ENCODE measurements at places on chromosomes 2 and 18. TPM values are rescaled to one million over a fixed set of nuclear protein-coding genes. Genes with fewer than 3 reads are reported as not detected.

DNA sequence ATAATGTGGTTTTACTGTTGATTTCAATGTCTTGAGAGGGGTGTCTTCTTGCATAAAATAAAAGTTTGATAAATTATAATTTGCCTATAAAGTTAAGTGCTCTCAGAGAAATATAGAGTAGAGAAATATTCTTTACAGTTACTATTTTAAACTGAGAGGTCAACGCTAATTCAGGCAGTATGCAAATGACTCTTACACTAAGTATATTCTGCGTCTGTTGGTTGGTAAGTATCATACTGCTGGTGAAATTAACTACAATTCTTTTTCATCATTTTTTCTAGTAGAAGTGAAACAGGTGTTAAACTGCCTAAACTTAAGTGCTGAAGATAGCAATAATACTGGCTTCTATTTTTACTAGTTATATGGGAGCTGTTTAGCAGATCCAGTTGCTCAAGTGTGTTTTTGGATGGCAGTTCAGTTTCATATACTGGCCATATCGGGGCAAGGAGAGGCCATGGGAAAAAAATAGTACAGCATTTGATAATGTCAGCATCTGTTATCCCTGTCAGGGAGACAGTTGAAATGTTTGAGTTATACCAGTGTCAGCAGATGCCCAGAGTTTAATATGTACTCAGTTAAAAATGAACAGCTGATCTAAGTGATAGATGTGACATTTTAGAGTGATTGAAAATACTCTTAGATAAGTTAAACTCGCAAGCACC, 86.2 kb downstream of the MIB1 start:
- no peak for DNase-seq

DNA sequence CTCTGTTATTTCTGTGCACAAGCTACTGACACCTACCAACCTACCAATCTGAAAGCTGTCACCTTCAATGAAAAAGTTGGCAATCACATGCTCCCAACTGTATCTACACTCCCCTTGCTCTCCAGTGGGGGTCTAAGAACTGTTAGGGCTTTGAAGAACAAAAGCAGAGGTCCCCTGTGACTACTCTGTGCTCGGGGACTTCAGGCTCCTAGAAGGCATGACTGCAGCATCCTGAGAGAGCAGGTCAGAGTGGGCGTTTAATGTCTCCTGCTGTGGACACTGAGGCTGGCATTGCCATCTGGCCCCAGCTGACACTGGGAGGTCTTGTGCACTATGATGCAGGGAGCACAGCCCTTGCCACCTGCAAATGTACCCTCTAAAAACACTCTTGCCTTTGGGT, 93.3 kb downstream of the ACTR2 start:
- no peak for DNase-seq

The CLEC4F gene
- 0.06 TPM for polyA plus RNA-seq

DNA sequence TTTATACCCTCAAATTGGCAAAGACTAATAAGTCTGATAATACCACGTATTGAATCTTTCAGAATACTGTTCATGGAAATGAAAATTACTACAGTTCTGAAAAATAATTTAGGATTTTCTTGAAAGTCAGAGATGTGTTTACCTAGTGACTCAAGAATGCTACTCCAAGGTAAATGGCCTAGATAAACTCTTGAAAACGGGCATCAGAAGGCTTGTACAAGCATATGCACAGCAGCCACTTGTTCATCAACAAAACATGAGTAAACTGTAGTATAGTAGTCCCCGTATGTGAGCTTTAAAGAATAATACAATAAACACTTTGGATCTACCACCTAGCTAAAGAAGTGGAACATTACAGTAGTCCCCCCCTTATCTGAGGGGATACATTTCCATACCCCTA, 157.5 kb downstream of the THADA start:
- DNase-seq = no peak

GRCh38 chr18:36537289-36537688, 239.8 kb downstream of the FHOD3 start:
- no peak for DNase-seq

The METTL21A gene
- polyA plus RNA-seq = 34.0 TPM

DNA sequence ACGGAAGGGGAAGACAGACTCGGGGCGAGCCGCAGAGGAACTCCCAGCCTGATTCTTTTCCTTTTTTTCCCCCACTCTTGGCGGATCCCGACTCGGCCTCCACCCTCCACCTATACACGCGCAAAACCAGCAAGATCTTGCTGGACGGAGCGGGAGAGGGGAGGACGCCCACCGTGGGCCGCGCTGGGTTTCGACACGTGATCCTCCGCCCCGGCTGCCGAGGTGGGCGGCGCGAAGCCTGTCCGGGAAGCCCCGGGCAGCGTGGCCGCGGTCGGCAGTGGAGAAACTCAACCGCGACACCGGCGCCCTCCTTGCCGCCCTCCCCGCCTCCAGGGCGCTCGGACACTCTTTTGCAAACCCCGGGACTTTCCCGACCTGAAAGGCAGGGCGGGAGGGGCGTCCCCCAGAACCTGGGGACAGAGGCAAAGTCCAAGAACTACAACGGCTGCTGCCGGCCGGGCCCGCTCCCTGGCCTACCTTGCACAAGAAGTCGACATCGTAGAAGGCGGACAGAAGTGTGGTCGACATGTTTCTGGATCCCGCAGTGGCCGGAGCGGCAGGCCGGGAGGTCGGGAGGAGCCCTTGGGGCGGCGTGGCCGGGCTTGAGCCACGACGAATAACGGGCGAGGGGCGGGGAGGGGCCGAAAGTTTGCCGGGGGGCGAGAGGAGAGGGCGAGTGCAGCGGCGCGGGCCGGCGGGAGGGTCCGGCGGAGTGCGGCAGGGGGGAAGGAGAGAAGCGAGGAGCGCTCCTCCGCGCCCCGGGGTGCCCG, 433 bp downstream of the ZFP36L2 start:
- DNase-seq = peak; percentile 64

GRCh38 chr2:138658187-138658894, 121.8 kb downstream of the NXPH2 start:
- DNase-seq = no peak

The AQP12A gene
- 0.30 TPM for polyA plus RNA-seq

DNA sequence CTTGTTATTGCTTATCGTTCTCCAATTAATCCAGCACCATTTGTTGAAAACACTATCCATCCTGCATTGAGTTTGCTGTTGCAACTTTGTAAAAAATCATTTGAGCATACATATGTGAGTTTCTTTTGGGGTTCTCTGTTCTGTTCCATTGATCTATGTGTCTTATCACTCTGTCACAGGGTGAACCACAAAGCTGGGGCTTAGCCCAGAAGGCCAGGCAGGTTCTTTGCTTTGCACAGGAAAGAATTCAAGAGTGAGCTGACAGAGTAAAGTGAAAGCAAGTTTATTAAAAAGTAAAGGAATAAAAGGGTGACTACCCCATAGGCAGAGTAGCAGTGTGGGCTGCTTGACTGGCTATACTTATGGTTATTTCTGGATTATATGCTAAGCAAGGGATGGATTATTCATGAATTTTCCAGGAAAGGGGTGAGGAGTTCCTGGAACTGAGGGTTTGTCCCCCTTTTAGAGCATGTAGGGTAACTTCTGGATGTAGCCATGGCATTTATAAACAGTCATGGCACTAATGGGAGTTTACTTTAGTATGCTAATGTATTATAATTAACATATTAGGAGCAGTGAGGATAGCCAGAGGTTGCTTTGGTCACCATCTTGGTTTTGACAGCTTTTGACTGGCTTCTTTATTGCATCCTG, 46.8 kb downstream of the RNF138 start:
- no peak for DNase-seq

DNA sequence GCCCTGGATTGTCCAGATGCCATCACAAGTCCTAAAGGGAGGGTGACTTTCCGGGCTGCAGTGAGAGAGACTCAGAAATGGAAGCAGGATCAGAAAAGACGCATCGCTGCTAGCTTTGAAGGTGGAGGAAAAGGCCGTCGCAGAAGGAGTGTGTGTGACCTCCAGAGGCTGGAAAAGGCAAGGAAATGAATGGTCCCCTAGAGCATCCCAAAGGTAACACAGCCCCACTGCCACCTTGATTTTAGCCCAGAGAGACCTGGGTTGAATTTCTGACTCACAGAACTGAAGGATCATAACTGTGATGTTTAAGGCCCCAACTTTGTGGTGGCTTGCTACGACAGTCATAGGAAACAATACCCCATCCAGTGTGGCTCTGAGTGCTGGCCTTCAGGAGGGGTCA, 8.6 kb upstream of the NCK2 start:
- DNase-seq = no peak

GRCh38 chr2:168639441-168639898, 163.0 kb upstream of the NOSTRIN start:
- no peak for DNase-seq

DNA sequence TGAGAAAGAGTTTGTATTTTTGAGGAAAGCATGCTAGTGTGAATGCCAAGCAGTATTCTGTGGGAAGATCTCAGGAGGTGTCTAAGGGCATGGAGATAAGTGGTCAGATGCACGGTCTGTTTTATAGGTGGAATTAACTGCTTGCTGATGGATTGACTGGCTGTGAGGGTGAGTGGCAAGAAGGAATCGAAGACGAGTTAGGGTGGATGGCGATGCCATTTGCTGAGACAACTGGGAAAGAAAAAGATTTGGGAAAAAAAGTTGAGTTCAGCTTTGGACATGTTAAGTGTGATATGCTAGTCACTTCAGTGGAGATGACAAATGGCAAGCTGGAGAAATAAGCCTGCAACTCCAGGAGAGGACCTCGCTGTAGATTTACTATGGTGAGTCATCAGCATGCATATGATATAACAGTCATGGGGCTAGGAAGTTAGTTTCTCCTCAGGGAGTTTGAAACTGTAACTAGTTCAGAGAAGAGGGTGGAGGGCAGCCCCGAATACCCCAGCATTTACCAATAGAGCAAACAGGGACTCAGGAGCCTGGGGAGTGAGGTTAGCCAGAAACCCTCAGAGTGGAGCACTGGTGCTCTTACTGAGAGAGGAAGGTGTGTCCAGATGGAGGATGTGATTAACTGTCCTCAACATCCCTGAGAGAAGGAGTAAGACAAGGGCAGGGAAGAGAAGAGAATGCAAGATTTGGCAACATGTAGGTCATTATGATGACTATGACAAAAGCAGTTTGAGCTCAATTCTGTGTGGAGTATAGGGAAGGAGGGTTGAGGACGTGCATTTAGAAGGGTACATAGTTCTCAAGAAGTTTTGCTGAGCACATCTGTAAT, 2.0 kb upstream of the HK2 start:
- DNase-seq = no peak

- no peak for DNase-seq
These were observed 2.8 kb downstream of the CNDP2 start for GRCh38 chr18:74498712-74499627.

DNA sequence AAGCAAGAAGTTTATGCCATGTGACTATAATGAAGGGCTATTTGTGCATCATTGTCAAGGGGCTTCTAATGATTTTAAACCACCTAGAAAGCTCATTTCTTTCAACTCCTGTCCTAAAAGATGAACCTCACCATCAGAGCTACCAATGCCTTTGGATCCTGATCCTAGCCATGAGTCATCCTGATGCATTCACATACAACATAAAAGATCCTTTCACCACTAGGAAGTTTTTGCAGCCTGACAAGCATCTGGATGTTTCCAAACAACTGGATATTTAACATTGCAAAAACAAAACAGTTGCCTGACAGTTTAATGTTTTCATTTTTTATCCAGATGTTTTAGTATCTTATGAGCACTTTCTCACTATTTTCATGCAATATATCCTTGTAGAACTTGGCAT, 425.3 kb downstream of the MBD2 start:
- no peak for DNase-seq

GRCh38 chr2:138494265-138494966, 7.2 kb upstream of the SPOPL start:
- DNase-seq = no peak

GRCh38 chr18:23342506-23342905, 110.6 kb upstream of the RIOK3 start:
- DNase-seq = no peak

GRCh38 chr2:230578106-230578505, 134.5 kb upstream of the CAB39 start:
- DNase-seq = no peak

DNA sequence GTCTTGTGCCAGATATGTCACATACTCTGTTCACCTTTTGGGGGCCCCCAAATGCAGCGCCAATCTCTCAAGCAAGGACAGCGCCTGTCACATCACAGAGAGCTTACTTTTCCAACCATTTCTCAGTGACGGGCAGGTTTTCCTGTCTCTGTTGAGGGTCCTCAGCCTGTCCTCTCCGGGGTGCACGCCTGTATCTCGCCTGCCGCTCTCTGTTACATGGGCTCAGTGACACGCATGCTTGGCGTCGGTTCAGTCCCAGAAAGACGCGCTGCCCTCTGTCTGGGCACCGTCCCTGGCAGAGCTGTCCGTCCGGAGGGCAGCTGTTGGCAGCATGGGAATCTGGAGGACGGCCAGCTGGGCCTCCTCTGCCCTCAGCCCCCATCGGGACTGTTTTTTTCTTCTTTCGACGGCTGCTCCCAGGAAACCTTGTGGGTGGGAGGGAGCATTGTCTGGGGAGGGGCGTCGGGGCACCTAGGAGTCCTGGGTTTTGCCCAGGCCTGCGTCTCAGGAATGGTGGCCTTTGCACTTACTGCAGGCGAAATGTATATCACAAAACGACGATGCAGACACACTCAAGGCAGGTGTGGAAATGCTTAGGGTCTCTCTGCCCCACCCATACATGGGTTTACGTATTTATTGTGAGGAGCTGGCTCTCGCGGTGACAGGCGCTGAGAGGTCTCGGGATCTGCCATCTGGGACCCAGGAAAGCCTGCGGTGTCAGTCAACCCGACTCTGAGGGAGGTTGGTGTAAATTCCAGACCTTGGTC, 30.9 kb downstream of the RTP5 start:
- no peak for DNase-seq

GRCh38 chr18:22977847-22978701, 44.9 kb downstream of the RBBP8 start:
- DNase-seq = peak; percentile 44

The SLC11A1 gene
- 1.6 TPM for polyA plus RNA-seq

DNA sequence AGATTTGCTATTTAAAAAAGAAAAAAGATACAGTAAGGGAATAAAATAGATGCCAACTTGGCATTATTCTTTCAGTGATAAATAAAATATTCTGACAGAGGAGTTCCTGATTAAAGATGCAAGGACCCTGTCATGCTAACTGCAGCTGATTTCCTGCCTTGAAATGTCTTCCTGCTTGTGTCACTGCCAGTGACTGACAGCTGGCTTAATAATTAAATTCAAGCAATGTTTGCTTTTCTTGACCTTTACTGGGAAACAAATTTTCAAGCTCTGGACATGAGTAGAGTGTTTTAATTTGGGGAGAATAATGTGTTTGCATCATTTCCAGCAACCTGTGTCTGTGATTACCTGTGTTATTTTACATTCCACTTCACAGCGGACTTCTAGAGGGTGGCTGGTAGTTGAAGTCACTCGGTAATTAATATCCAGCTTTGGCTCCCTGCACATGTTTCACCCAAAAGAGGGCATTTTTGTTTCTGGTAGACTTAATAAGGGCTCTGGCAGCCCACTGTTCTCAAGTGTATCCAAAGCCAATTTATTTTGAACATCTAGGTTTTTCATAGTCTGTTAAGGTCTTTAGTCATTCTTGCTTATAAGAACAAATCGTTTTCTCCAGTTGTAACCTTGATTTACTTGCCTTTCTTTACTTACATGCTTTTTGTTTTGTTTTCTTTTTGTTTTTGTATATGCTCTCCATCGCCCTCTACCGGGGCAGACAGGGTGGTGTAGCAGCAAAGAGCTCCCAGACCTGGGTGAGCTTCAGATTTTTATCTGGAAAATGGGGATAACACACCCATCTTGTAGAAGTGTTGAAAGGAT, 48.5 kb upstream of the PROKR1 start:
- DNase-seq = peak; percentile 22

- DNase-seq = no peak
These were observed 45.2 kb downstream of the FAM178B start for GRCh38 chr2:96940980-96941775.

The SERPINB3 gene
- 0.13 TPM for polyA plus RNA-seq
